ENCODE measurements at places on chromosomes 2 and 18.
A peak's percentile ranks its signal among the peaks of the same experiment; 100 is the strongest.

DNA sequence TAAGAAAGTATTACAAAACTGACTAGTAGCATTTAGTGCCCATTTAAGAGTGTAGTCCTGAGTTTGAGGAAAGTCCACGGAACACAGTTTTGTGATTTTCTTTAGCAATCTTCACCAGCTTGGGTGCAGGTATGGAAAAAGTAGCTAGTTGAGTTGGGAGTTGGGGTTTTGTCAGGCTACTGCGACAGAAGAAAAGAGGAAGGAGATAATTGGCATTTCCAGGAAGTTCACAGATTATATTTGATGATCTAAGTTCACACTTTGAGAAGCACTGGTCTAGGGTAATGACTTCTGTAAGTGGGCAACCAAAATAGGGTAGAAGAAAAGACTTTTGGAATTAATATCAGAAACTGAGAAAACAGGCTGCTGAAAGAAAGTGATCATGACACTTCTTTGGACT lies 52.1 kb downstream of the VIL1 start:
- DNase-seq: no peak

DNA sequence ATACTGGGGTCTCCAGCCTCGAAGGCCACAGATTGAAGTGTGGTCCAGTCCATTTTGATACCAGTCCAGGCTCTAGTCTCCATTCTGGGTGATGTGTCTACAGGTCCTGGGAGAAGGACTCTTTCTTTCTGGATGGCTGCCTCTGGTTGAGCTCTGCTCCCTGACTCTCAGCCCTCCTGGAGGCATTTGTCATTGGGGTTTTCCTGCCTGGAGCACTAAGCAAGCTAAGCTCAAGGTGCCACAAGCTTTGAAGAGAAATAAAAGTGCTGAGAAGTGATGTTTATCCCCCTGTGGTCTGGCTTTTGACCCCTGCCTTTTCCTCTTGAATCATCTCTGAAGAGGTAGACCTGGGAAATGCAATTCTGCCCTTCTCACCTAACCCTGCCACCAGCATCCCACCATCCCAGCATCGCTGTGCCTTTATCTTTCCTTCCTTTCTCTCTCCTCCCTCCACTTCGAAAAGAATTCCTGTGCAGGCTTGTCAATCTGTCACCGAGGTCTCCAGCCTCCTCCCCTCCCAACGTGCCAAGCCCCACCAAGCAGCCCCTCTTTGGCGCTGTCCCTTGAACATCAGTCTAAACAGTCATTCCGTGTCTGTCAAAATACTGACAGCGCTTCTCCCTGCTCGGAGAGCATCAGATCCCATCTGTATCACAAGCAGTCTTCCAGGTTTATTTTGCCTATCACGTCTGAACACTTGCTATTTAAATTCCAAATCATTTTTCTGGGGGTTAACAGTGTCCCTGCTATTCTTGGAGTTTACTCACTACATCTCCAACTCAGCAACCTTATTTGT lies 334.6 kb upstream of the SLC14A2 start:
- no peak for DNase-seq

DNA sequence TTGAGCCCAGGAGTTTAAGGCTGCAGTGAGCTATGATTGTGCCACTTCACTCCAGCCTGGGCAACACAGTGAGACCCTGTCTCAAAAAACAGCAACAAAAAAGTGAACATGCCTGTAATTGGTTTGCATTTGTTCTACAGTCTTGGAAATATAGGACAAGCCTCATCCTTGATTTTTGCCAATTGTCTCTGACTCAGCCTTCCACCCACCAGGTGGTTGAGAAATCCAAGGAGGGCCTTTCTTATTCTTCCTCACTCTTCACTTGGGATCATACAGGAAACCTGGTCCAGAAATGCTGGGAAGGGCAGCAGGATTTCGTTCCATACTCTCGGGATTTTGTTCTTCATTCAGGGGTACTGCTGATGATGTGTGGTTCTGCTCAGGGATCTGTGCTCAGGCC lies 94.6 kb downstream of the CDC42EP3 start:
- DNase-seq: no peak

GRCh38 chr2:6143812-6144211 lies 451.6 kb downstream of the SOX11 start:
- DNase-seq: no peak

- no peak for DNase-seq
Observed at GRCh38 chr2:166104084-166104483, 23.7 kb downstream of the SCN1A start.

DNA sequence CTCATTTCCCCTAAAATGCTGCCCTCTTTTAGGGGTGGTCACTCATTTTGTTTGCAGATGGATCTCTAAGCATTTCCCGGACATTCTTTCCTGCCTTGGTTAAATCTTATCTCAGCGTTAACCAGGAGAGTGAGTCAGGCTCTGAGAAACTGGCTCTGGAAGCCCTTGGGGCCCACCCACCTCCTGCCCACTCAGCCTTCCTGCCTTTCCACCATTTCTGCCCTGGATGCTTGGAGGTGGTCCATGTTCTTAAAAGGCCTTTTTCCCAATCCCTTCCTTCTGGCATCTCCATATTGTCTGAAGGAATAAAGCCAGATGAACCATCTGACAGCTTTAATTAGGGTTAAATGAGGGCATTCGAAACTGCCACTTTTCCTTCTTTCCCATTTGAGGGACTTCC lies 9.5 kb downstream of the HK2 start:
- peak; percentile 72 for DNase-seq

- no peak for DNase-seq
Observed at GRCh38 chr2:67631483-67631882, 234.3 kb downstream of the ETAA1 start.

GRCh38 chr2:241680827-241681599 lies 5.6 kb downstream of the DTYMK start:
- peak; percentile 99 for DNase-seq

- DNase-seq: no peak
Observed at GRCh38 chr2:14905571-14905970, 273.1 kb downstream of the LRATD1 start.

- DNase-seq: peak; percentile 38
Observed at GRCh38 chr18:59752666-59753065, 55.4 kb upstream of the CCBE1 start.

GRCh38 chr2:9594366-9595054 lies 36.3 kb downstream of the YWHAQ start:
- DNase-seq: peak; percentile 96

DNA sequence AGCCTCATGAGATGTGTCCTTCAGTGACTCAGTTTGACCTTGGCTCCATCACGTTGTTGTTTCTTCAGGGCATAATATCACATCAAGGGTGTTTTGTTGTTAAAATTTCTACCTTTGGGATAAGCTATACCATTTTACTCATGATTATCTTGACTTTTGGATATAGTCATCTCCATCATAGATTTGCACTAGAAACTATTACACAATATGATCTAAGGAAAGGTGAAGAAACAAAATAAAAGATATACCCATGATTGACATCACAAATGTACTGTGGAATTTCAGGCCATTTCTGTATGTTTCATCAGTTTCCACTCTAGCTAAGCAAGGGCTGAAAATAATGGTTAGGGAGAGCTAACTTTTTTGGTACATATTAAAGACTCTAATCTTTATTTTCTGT lies 24.7 kb upstream of the FAM171B start:
- no peak for DNase-seq

- DNase-seq: peak; percentile 38
Observed at GRCh38 chr2:99442837-99443236, 47.0 kb downstream of the REV1 start.

GRCh38 chr2:203951366-203951902 lies 14.9 kb downstream of the ICOS start:
- DNase-seq: no peak

GRCh38 chr2:128835974-128836373 lies 517.3 kb upstream of the HS6ST1 start:
- DNase-seq: no peak
